ENCODE measurements at places on chromosomes 4 and X.

- no peak for DNase-seq
These were observed 29.9 kb upstream of the CXXC4 start for GRCh38 chr4:104524591-104524990.

GRCh38 chr4:105934386-105934785 lies 39.1 kb downstream of the NPNT start:
- no peak for DNase-seq

DNA sequence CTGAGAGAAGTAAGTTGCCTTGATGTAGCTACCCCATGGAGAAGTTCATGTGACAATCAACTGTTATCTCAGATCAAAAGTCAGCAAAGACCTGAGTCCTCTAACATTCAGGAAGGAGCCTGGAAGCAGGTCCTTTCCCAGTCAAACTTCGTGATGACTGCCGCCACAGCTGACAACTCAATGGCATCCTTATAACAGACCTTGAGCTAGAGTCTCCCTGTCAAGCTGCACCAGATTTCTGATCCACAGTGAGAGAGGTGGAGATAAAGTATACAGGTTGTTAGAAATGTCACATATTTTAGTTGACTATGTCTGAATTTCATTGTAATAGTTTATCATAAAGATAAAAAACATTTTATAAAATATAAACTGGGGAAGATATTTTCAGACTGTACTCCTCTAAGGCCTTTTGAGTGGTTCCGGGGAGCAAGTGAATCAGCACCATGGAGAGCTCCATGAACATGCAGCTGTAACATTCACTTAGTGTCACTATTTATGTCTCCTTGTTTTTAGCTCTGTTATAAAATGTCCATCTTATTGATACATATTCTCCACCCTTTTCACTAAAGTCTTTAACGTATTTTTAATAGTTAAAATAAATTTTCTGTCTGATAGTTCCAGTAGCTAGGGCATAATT lies 1653.5 kb upstream of the AGA start:
- DNase-seq, result no peak

GRCh38 chrX:48958635-48959094 lies 1.3 kb upstream of the OTUD5 start:
- no peak for DNase-seq
